ENCODE measurements at places on chromosomes 4 and X.
A peak's percentile ranks its signal among the peaks of the same experiment; 100 is the strongest.

GRCh38 chr4:169615467-169616106, 3.2 kb upstream of the NEK1 start:
- peak; percentile 62 for DNase-seq

DNA sequence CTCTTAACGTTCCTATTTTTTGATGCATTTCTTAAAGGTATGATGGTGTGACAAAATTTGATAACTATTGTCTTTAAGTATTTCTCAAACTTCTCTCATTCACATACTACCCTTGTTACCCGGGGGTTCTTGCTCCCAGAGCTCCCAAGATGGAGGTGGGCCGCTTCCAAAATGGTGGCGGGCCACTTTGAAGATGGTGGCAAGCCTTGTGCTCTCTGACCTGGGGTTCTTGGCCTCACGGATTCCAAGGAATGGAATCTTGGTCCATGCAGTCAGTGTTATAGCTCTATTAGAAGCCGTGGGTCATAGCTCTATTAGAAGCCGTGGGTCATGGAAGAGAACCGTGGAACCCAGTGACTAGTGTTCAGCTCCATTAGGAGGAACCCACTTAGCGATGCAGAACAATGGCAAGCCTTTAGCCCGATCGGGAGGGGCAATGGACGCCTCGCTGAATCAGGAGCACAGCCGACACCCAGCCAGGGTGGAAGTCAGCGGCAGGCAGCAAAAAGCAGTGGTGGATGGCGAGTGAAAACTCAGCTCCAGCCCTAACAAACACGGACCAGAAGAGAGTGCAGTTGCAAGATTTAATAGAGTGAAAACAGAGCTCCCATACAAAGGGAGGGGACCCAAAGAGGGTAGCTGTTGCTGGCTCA, 403.4 kb downstream of the MAPK10 start:
- no peak for DNase-seq

DNA sequence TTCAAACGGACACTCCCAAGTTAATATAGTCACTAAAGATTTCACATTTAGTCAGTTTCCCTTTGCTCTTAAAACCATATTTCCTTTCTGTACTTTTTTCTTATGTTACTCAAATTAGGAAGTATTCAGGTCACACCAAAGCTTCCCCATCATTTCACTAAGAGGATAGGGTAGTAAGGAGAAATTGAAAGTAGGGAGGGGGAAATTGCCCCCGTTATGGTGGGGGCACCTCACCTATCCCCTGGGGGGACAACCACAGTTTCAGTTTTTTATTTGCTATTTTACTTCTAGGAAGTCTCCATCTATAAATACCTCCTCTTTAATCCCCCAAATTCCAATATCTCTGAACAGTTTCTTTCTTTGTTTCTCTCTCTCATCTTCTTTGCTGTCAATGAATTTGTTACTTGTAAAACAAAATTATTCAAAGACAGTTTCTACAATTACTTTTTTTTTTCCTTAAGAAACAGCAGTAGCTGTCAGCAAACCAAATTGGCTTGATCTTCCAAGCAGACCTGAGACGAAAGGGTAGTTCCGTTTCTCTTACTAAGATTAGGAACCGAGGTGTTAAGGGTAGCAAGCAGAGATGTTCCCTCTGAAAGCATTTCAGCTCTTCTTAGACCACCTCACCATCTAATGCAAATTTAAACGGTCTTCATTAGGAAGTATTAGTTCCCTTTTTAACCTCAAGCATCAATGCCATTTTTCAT, 160.2 kb upstream of the KLF3 start:
- DNase-seq = no peak

DNA sequence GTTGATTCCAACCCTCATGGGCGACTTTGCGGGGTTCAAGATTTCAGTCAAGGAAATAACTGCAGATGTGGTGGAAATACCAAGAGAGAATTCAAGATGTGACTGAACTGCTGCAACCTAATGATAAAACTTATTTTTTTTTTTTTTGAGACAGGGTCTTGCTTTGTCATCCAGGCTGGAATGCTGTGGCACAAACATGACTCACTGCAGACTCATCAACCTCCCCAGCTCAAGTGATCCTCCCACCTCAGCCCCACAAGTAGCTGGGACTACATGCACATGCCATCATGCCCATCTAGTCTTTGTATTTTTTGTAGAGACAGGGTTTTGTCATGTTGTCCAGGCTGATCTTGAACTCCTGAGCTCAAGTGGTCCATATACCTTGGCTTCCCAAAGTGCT, 19.5 kb upstream of the WDFY3 start:
- DNase-seq = peak; percentile 57

- DNase-seq = no peak
Observed at GRCh38 chr4:108484187-108484586, 136.2 kb upstream of the RPL34 start.

DNA sequence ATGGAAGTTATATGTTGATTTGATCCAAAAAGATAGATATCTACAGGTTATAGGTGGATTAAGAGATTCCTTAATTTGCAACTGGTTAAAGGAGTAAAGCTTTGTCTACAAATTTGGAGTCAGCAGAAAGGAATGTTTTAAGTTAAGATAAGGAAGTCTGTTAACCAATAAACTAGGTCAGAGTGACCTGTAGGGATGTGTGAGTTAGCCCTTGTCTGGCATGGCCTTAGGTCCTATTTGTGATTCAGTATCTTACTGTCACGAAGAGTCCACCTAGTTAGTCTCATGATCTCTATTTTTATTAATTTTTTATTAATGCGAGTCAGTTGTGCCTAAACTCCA, 230.8 kb downstream of the INPP4B start:
- no peak for DNase-seq

- no peak for DNase-seq
Observed at GRCh38 chr4:158940271-158940670, 162.6 kb upstream of the RAPGEF2 start.

- DNase-seq = peak; percentile 81
Observed at GRCh38 chr4:117893207-117893606, 141.1 kb upstream of the NDST3 start.

GRCh38 chr4:108024085-108024877, 34.6 kb downstream of the HADH start:
- peak; percentile 6 for DNase-seq

GRCh38 chr4:33091961-33092360, 2371.8 kb downstream of the PCDH7 start:
- no peak for DNase-seq

DNA sequence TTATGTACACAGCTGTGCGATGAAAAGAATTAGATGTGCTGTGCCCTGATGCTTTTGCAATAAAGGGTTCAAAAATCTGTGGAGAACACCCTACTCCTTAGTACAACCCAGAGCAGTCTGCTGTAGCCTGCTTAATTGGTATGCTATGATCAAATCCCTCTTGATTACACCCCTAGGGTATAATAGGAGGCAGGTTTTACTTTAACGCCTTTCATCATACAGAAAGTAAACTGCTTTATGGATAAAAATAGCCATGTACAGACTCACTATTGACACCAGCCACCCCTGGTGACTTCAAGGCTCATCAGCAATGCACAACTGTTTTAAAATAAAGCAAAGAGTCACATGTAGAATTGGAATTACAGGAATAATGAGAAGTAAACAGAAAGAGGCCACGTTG, 315.3 kb downstream of the DMD start:
- DNase-seq = no peak

GRCh38 chr4:20408611-20409010, 156.9 kb downstream of the SLIT2 start:
- no peak for DNase-seq

DNA sequence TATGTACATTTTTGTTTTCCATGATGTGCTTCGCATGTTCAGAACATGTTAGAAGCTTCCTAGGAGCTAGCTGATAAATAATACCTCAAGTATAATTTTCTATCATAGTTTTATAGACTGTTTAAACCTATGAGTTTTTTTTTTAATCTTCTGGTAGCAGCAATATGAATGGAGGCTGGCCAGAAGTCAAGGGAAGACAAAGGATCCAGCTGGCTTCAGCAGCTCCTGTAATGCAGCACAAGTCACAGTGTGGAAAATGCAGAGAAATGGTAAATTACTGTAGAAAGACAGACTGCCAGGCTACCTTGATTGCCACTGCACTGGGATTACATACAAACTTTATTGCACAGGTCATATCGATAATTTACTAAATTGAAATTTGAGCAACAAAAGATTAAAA, 537.9 kb downstream of the IQCM start:
- no peak for DNase-seq

DNA sequence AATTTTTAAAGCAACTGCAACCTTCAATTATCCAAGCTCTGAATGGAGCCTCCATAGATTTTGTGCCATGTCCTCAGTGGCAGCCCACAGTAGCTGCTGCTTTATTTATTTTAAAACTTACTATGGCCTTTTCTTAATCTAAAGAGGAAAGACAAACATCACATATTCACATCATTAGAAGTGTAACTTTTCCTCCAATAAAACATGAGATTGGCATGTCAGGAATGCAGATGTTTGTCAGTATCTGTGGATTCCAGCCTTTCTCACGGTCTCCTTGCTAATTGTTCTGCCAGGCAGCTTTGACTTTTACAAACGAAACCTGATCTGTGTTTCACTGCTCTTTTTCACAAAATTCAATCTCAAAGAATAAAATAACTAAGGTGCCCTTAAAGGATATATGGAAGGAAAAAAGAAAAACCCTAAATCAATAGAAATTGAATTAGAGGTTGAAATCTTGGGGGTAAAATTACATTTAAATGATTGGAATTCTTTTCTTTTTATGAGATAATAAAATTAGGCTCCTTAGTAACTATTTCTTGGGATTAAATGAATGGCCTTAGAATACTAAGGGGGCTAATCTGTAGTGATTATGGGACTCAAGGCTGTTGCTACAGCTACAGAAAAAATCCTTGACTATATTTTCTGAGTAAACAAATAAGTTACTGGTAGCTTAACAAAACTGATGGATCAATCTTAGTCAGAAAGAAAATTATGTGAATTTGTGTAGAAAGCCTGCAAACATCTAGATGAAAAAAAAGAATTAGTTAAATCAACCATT, 151.3 kb downstream of the RTL9 start:
- DNase-seq = no peak

- no peak for DNase-seq
Observed at GRCh38 chrX:123085311-123085940, 98.7 kb upstream of the GRIA3 start.

DNA sequence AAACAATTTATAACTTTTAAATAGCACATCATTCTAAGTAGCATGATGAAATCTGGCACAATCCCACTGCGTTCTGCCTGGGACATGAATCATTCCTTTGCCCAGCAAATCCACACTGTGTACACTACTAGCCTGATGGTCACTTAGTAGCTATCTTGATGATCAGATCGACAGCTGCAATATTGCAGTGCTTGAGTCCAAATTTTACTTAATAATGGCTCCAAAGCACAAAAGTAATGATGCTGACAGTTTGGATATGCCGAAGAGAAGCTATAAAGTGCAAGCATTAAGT, 86.6 kb upstream of the NPNT start:
- DNase-seq = peak; percentile 11

- no peak for DNase-seq
Observed at GRCh38 chr4:10462876-10463275, 5.7 kb upstream of the ZNF518B start.

DNA sequence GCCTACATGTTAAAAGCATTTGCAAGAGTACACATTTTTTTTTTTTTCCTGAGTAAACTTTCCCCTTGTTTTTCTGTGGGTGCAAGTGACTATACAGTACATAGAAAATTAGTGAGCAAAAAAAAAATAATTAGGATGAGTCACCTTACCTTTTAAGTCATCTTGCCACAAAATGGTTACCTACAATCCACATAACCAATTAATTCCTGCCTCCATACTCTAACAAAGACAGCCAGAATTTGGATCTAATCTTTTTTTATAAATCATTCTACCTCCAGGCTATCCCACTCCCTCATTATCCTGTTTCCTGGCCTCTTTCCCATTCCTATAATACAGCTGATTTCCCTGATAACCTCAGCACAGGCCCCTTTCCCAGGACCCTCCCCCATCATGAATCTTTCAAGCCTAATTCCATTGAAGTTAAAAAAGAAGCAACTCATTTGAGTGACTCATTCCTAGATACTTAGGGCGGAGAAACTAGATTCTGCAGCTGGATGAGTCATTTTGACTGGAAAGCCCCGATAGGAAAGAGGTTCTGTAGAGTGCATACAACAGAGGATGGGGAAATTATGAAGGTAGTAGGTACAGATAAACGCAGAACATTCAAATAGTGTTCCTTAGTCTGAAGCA, 128.2 kb downstream of the C4orf51 start:
- peak; percentile 86 for DNase-seq

DNA sequence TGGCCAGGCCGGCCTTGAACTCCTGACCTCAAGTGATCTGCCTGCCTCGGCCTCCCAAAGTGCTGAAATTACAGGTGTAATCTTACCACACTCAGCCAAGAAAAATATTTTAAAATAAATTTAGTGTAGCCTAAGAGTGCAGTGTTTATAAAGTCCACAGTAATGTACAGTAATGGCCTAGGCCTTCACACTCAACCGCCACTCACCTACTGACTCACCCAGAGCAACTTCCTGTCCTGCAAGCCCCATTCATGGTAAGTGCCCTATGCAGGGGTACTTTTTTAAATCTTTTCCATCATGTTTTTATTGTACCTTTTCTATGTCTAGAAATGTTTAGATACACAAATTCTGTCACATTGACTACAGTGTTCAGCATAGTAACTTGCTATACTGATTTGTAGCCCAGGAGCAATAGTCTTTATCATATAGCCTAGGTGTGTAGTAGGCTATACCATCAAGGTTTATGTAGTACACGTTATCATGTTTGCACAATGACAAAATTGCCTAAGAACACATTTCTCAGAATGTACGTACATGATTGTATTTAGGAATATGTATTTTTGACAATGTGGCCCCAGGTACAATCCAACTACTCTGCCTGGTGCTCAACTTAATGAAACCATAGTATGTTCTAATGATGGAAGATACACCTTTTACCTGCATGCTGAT, 455.2 kb downstream of the PCDH7 start:
- DNase-seq = no peak

DNA sequence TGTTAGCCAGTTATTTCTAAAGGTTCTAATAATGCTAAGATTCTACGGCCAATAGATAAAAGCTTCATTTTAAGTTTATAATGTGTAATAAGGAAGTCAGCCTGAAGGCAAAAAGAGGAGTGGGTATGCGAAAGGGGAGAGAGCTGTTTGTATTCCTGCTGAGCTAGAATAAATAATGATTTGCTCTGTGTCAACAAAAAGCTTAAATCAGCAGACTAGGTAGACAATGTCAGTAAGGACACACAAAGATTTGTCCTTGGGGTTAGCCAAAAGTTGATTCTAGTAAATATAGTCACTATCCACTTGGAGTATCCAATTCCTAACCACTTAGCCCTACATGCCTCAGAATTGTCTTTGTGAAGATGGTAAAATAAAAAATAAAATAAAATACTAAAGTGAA, 90.3 kb upstream of the GRIA3 start:
- no peak for DNase-seq

GRCh38 chr4:183887351-183887750, 17.8 kb upstream of the STOX2 start:
- no peak for DNase-seq

GRCh38 chr4:84862064-84862463, 104.4 kb downstream of the WDFY3 start:
- no peak for DNase-seq

GRCh38 chrX:136387951-136388502, 87.3 kb downstream of the ADGRG4 start:
- DNase-seq = no peak

Measured in ACHN (cell line).